Mammary microvascular endothelial cell (primary cell): ENCODE measurements at places on chromosomes 7 and 10. TPM values are rescaled to one million over a fixed set of nuclear protein-coding genes. Genes with fewer than 3 reads are reported as not detected.

Gene NPTX2
- 0.49 and 0.60 TPM in 2 replicates for total RNA-seq

Gene ENTPD7
- total RNA-seq: 11.1 and 11.6 TPM in 2 replicates

Gene SFR1
- 13.3 and 13.7 TPM in 2 replicates for total RNA-seq

Gene CYP26C1
- total RNA-seq: 0.30 and 2.5 TPM in 2 replicates

Gene CNPY1
- total RNA-seq: not detected in 2 replicates

Gene OR6B1
- total RNA-seq: not detected in 2 replicates

Gene AOC1
- not detected in 2 replicates for total RNA-seq

Gene SPAM1
- not detected in 2 replicates for total RNA-seq

Gene CELF2
- total RNA-seq: 13.1 and 15.6 TPM in 2 replicates

Gene RADIL
- 0.47 and 0.69 TPM in 2 replicates for total RNA-seq

Gene SLC13A1
- not detected in 2 replicates for total RNA-seq

Gene PLAU
- 125 and 148 TPM in 2 replicates for total RNA-seq

Gene TUBAL3
- total RNA-seq: 0.07 and 0.20 TPM in 2 replicates

Gene THSD7A
- 2.8 and 4.0 TPM in 2 replicates for total RNA-seq

Gene PLCE1
- total RNA-seq: 0.10 and 0.13 TPM in 2 replicates

Gene TMEM213
- total RNA-seq: not detected in 2 replicates

Gene RHEB
- total RNA-seq: 115 and 121 TPM in 2 replicates

Gene HOXA4
- total RNA-seq: 6.2 and 8.8 TPM in 2 replicates

Gene KCND2
- 0.05 TPM in 1 of 2 replicates, not detected in the other for total RNA-seq

Gene NPSR1
- not detected in 2 replicates for total RNA-seq

Gene ZFYVE27
- 9.7 and 9.8 TPM in 2 replicates for total RNA-seq

Gene PIK3CG
- total RNA-seq: 4.7 and 5.8 TPM in 2 replicates

Gene SLC26A4
- total RNA-seq: 1.1 and 1.3 TPM in 2 replicates

Gene CUX1
- total RNA-seq: 19.1 and 24.6 TPM in 2 replicates

Gene GNGT1
- total RNA-seq: not detected in 2 replicates

Gene HOXA6
- 4.0 and 6.5 TPM in 2 replicates for total RNA-seq

Gene AP4M1
- total RNA-seq: 16.1 and 18.5 TPM in 2 replicates

Gene TMEM140
- 23.1 and 28.3 TPM in 2 replicates for total RNA-seq

Gene ANKRD30A
- total RNA-seq: not detected in 2 replicates

Gene CHN2
- 0.67 and 2.7 TPM in 2 replicates for total RNA-seq

Gene PLXDC2
- total RNA-seq: 0.07 and 1.1 TPM in 2 replicates

Gene MICU1
- 36.5 and 41.4 TPM in 2 replicates for total RNA-seq

Gene EN2
- not detected in 2 replicates for total RNA-seq

Gene KCP
- total RNA-seq: not detected in 2 replicates
